ENCODE measurements at places on chromosomes 5 and 9.

DNA sequence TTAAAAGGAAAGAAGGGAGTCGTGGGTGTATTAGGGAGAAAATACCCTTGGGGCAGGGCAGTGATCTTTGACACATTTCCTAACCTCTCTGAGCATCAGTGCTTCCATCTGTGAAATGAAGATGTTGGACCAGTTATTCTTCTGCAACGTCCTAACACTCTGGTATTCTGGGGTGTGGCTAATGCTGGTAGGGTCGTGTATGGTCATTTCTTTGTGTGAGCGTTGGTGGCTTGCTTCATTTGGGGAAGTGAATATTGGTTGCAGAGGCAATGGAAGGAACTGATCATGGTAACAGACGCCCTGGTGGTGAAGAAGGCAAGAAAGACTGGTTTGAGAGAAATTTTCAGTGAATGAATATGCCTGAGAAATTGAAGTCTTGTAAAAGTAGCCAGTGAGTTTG is 67.9 kb upstream of the TTC23L start:
- no peak for DNase-seq

DNA sequence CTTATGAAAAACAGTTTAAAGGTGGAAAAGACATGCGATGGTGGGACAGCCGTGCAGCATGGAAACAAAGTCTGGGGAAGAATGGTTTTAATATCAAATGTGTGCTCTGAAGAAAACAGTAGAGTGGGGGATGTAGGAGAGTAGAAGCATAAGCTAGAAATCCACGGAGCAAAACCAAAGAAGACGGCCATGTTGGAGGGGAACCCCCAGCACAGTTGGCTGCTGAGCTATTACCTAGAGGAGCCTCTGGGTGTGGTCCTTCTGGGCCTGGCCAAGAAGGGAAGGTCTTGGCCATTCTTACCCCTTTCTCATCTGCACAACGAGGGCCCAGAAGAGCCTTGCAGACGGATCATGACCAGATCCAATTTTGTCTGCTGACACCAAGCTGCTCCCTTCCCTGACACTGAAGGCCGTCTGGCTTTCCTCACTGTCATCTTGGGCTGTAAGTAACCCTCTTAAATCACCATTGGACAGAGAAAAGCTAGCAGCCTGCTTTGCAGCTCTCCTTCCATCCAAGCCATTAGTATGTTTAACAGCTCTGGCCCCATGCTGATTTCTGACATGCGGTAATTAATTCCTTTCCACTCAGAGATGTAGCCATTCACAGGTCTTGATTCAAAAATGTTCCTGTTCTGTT is 189.5 kb downstream of the SEC61B start:
- no peak for DNase-seq

DNA sequence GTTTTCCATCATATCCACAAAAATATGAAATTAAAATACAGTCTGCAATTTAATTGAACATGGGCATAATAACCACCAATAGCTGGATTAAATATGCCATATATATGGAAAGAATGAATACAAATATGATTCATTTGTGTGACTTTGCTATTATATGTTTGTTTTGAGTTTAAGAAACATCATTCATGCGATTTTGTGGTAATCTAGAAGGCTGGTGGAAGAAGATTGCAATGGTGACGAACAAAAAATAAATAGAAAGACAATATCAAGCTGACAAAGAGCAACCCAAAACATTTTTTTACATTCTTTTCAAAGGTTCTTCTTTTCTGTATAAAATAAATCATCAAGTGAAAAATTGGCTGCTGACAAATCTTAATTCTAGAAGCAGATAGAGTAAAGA is 610.0 kb downstream of the MAT2B start:
- no peak for DNase-seq

GRCh38 chr5:10393491-10393890 is 40.0 kb downstream of the MARCHF6 start:
- no peak for DNase-seq

- peak; percentile 23 for DNase-seq
Measured at GRCh38 chr5:129125819-129126218, 31.3 kb downstream of the ISOC1 start.

- DNase-seq = no peak
Measured at GRCh38 chr9:121395558-121395957, 25.5 kb upstream of the STOM start.
